ENCODE measurements at places on chromosomes 4 and X.

DNA sequence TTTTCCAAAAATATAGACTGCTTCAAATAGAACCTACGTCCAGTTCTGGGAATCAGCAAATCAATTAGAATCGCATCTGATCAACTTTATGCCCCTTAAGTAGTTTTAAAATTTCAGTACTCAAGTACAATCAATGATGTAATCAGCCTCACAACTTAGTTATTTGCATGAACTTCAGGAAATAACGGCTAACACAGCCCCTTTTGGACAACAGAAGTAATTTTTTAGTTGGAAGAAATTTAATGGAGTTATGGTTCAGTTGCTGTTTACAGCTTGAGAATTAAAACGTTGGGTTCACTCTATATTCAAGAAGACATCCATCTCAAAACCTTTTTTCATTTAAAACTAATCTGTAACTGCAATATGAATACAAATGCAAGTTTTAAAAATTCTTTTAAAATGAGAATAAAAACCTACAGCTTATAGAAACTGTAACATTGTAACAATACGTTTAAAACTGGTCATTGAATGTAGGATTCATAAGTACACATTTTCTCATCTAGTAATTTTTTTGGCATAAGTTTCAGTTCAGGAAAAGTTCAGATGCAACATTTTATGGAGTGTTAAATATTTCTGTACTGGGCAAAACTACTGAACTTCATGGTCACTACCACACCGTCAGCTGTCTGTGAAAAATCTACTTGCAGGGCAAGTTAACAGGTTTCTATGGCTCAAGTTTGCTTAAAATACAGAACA, 956 bp downstream of the TAPT1 start:
- DNase-seq = peak; percentile 16

GRCh38 chrX:115713460-115713859, 152.5 kb downstream of the PLS3 start:
- DNase-seq = no peak

GRCh38 chr4:82947498-82947897, 47.0 kb downstream of the THAP9 start:
- no peak for DNase-seq

GRCh38 chr4:117893207-117893606, 141.1 kb upstream of the NDST3 start:
- no peak for DNase-seq

DNA sequence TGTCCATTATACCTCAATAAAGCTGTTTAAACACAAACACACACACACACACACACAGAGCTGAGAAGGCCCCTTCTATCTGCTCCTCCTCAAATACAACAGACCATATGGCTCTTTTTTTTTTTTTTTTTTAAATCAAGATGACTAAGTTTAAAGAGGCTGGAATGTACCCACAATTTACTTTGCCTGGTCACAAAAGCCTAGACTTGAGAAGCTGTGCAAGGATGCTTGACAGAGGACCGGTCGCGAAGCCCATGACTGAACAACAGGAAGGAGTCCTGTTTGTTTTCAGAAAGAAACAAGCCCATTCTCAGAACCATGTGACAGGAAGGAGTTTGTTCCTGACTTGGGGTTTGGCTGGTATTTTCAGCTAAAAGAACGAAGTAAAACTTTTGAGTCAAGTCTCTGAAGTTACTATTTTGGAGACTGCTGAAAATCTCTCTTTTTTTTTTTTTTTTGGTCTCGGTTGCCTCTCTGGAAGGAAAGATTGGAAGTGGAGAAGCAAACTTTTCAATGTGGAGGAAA, 650.9 kb upstream of the TENM3 start:
- no peak for DNase-seq

DNA sequence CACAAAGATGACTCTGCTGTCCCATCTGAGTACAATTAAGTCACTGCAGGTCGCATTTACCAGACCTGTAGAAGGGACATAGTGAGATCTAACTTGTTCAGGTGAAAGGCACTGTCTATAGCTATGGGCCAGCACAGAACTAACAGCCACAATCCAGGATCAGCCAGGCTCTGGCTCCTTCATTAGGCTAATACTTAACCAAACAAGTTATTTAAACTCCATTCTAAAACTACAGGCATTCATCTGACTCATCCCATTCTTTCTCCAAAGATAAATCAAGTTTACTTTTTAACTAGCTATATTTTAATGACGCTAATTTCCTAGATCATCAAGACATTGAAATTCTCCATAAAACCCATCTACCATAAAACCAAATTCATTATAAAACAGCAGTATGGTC, 62.5 kb downstream of the STX18 start:
- no peak for DNase-seq

GRCh38 chr4:84866295-84866694, 100.2 kb downstream of the WDFY3 start:
- DNase-seq = no peak

DNA sequence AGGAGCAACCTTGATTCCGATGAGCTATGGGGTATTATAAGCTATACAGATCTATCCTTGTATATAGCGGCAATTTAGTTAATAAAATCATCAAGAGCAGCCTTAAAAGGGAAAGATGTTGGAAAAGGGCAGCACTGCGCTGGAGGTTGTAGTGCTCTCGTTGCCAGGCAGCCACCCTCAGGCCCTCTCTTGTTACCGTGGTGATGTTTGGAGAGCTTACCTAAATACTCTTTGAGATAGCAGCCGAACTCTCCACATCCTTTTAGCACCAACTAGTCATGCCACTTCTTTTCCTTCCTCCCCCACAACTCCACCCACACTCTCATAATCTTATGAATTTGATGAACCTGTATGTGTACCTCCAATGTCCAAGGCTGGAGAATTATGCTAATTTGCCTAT, 3.8 kb upstream of the RADX start:
- DNase-seq = peak; percentile 64

DNA sequence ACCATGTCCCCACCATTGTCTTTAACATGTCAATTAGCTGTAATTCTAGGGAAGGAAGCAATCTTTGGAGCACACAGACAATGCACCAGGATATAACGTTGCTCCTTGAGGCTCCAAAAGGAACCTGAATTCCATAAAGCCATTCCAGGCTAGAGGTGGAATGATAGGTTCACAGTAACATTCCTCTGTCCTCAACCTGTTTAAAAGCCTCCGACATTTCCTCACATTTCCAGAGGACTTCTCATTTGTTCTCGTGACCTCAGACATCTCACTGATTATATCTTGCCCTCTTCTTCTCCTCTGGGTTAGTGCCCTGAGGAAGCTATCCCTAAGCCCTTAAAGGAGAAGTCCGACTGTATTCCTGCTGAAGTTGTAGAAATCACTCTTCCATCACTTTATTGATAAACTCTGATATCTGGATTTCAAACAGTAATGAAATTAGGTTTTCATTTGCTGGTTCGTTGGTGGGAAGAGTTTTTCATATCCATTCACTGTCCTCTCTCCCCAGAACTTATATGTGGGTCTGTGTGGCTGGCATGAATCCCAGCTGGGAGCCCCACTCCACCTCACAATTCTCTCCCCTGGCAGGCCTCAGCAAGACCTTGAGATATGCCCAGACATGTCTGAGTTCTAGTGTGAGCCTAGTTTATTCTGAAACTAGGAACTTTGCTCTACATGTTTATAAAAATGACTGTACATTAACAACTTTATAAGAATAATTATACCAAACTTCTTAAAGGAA, 44.2 kb upstream of the PRSS12 start:
- no peak for DNase-seq

DNA sequence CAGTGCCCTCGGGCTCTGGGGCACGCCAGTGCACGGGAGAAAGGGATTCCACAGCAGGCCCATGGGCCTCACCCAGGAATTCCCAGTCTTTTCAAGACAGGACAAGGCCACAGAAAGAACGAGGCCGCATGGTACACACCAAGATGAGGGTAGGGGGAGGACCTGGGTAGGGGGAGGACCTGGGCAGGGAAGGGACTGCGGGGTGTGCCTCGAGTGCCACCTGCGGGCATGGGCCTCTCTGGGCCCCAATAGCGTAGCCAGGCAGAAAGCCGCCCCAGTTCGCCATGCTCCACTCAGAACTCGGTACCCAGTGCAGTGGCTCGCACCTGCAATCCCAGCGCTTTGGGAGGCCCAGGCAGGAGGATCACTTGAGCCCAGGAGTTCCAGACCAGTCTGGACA, 14.0 kb upstream of the DUSP9 start:
- no peak for DNase-seq

- DNase-seq = no peak
Measured at GRCh38 chr4:31111790-31112189, 391.6 kb downstream of the PCDH7 start.

GRCh38 chr4:7361280-7361895, 73.3 kb downstream of the PSAPL1 start:
- no peak for DNase-seq
